SK-N-DZ (cell line): ENCODE measurements at places on chromosomes 13 and 19.

GRCh38 chr13:101467415-101467814, 14.9 kb downstream of the ITGBL1 start:
- no peak for DNase-seq

DNA sequence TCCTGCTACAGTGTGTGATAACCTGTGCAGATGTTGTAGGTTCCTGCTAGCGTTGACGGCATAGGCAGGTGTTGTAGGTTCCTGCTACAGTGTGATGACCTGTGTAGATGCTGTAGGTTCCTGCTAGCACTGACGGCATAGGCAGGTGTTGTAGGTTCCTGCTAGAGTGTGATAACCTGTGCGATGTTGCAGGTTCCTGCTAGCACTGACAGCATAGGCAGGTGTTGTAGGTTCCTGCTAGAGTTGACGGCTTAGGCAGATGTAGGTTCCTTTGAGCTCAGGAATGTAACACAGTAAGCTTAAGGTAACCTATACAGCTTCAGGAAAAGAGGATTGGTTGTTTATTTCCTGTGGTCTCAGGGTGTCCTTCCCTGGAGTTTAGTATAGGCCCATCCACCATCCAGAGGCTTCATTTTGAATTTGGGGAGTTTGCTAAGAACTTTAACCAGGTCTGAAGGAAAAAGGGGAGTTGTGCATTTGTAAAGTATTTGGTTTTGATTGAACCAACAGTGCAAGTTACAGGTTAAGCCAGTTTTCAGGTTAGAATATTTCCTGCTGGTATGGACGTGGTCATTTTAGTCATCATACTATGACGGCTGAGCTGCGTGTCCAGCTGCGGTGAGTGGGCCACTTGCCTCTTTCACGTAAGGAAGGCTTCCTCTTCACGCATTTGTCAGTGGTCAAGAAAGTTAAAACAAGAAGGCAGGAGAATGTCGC, 53.8 kb downstream of the ATP11A start:
- DNase-seq: no peak

DNA sequence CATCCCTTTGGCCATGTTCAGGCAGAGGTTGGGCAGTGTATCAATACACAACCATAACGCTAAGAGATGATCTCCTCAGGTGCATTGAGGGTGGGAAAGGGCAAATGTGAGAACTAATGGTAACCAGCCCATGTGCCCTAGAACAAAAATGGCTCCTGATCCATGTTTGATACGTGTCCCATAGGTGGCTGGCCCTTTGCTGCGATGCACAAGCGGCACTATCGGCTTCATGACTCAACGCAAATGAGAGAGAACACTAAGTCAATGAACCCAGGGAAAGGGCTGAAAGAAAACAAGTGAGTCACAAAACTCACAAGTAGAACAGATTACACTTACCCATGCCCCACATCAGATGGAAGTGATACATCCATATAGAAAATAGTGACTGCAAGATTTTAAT, 201.7 kb downstream of the ABCC4 start:
- no peak for DNase-seq

DNA sequence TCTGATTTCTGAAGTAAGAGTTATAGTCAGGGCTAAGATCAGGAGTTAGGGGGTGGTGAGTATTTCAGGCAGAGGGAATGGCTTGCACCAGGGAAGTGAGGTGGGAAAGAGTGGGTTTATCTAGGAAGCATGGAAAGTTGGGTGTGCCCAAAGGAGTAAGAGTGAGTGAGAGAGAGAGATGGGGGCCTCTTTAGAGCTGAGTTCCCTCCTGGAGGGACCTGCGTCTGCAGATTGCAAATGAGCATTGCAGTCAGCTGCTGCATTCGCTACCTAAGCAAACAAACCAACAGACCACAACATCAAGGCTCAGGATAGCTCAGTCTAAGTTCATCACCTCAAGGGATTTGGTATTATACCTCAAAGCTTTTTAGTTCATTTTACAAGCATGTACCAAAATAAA, 405.8 kb downstream of the FGF9 start:
- no peak for DNase-seq

DNA sequence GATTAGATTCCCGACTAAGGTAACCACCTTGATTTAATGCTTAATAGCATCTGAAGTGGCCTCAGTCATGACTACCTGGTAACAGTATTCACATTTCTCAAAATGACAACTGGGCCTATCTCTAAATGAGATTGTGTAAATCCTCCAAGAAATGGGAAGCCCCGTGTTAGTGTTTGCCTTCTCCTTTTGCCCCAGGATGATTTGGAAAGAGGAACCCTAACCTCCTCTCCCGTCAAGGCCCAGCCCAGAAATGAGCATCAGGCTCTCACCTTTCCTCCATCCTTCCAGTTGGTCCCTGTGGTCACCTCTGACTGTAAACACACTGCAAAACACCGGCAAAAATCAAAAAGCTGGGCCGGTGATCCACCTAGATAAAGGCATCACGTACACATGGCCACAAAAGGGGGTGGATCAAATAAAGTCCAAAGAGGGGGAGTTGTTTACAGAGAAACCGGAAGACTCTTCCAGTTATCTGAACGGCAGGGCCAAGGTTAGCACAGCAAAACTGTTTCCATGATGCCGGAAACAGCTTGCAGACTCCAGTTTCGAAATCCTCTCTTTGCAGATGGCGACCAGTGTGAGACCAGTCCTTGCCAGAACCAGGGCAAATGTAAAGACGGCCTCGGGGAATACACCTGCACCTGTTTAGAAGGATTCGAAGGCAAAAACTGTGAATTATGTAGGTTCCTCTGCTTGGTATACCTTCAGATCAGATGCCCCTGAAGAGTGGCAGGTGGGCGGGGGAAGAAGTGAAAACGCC, 16.4 kb downstream of the F10 start:
- DNase-seq: no peak

DNA sequence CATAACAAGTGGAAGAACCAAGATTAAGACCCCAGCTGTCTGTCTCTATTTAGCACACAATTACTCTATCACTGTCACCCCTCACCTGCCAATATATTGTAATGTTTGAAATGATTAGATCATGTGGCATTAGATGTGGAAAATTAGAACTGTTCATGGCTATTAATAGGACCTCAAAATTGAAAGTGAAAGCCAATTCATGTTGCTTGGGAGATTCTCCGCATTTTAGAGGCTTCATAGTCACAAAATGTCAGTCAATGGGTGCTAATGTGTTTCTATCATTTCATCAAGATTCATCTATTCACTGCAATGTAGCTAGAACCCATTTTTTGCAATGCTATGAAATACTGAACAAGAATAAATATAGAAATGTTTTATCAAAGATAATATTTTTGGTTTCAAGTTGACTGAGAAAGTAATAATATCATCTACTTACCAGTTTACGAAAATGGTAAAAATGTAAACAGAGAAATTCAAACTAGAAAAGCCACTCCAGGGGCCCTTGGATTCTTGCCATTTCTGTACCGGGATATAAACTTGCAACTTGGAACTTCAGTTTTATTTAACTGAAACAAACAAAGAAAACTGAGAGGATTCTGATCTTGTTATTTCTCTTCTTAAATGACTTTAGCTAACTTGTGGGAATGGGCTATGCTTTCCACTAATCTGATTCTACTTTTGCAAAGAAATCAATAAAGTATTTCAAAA, 388.6 kb downstream of the DCT start:
- no peak for DNase-seq

DNA sequence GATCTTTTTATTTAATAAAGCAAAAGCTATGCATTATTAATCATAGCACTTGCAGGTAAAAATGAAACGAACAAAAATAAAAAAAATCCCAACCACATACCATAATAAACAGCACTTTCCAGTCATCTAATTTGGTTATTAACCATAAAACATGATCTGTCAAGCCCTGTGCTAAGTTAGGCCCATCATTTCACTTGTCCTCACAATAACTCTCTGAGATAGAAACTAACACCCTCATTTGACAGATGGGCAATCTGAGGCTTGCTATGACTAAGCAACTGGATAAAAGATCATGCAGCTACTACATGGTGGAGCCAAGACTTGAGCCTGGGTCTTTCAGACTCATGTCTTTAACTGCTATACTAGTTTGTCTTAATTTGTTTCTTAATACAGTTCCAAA, 21.8 kb downstream of the PROSER1 start:
- no peak for DNase-seq

- no peak for DNase-seq
These were observed 709.0 kb upstream of the ARGLU1 start for GRCh38 chr13:107276936-107277335.

GRCh38 chr19:9054765-9055164, 32.1 kb upstream of the OR1M1 start:
- DNase-seq: no peak

DNA sequence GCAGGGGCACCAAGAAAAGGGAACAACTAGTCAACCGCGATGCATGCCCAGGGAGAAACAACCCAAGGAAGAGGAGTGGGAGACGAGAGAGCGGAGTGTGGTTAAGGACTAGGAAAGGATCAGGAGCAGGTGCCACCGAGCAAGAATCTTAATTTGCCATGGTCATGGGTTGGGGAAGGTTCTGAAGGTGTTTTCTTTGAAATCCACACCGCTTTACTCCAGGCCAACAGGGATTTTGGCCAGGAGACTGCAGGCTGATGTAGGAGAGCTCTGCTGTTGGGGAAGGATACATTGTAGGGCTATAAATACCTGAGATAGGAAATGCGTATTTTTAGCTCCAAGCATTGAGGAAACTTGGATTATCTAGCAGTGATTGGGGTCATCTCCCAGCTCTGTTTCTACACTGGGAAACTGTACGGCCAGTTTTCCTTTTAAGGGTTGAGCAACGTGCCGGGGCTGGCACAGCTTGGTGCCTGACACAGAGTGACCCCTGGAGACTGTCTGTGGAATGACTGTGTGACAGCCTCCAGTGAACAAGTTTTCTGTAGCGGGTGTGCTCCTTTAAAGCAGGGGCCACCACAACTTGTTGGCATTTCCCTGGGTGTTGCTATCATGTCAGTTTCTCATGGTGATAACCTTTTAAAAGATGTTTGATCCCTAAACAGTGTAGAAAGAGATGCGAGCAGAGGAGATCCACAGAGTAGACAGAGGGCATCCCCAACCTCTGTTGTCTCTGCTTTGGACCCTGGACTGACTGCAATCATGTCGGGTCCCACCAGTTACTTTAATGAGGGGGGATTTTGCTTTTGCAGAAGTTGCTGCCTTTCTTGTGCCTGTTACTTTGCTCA, 34.3 kb downstream of the ZNF536 start:
- no peak for DNase-seq

DNA sequence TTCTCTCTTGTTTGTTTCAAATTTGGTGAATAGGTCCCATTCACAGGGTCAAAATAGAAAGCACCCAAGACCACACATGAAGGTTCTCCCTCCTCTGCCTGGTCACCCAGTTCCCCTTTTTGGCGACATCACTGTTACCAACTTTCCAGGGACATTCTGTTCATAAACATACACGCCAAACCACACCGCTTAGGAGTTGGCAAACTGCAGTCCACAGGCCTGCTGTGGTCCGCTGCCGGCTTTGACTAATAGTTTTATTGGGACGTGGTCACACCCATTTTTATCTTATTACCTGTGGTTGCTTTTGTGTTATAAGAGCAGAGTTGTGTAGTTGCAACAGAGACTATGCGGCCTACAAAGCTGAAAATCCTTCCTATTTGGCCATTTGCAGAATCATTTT, 24.2 kb downstream of the UHRF1 start:
- DNase-seq: no peak

DNA sequence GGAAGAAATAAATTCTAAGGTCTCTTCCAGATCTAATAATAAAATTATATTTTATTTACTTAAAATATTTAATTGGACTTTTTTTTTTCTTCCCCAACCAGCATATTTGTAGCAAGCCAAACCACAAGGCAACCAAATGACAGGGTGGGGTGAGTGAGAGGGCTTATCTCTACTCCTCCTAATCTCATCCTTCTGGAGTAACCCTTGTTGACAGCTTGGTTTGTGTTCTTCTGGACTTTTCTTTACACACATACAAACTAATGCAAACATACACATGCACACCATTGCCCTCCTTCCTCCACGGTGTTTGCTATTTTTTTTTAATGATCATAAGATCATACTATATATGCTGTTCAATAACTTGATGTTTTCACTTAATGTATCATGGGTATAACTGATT, 383.1 kb downstream of the DLEU7 start:
- no peak for DNase-seq

- no peak for DNase-seq
These were observed 19.2 kb downstream of the GPX4 start for GRCh38 chr19:1122972-1123363.

DNA sequence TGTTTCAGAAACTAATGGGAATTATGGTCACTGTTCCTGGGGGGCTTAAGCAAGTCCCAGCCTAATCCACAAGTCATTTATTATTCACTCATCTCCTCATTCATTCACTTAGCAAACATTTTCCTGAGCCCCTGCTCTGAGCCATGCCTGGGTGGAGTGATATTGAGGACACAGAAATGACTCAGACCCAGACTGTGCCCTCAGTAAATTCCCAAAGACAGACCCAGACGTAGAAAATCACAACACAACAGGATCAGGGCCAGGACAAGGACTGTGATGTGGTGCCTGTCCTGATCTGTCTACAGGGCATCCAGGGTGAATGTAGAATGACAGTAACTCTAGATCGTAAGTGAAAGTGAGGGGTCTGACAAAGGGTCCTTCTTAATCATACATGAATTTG, 7.0 kb upstream of the SPACA6 start:
- DNase-seq: no peak

DNA sequence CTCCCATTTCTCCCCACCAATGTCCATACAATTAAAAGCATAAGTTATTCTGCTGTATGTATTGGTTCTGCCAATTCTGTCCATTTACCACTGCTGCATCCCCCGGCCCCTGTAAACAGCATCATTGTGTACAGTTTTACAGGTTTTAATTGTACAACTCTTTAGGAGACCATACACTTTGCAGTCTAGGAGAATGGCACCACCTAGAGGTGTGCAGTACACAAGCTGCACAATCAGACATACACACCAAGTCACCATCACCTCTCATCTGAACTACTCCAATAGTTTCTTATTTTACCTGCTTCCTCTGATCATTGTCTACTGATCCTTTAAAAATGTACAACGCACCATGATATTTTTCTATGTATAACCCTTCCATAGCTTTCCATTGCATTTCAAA, 855.9 kb upstream of the KLHL1 start:
- DNase-seq: no peak

DNA sequence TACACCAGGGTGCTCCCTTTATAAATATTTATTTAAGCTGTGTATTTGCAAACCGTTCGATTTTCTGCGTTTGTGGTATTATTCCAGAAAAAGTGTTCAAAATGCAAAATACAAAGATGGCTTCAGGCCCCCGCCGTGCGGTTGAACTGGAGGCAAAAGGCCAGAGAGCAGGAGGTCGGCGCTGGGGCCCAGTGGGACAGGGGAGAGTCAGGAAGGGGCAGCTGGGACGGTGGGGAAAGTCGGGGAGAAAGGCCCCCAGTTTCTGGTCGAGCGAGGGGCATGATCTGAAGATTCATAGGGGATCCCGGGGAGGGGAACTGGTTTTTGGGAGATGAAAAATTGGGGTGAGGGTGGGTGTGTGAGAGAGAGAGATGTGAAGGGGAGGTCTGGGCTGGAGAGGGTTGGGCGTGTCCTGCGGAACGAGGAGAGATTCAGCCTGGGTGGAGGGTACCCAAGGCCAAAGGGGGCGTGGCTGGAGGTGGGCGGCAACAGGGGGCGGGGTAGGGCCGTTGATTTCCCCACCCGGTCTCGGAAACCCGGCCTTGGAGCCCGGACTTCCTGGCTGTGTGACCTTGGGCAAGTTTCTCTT, 678 bp downstream of the ISOC2 start:
- DNase-seq: peak; percentile 69
